Activated CD4-positive, alpha-beta T cell treated with anti-CD3 and anti-CD28 coated beads, Interleukin-10, Interleukin-2, amounts not matched to agents 100 ng/mL and 50 ng/mL, durations not matched to agents 16 hours and 8 hours (primary cell): ENCODE measurements at places on chromosomes 6 and 20.

DNA sequence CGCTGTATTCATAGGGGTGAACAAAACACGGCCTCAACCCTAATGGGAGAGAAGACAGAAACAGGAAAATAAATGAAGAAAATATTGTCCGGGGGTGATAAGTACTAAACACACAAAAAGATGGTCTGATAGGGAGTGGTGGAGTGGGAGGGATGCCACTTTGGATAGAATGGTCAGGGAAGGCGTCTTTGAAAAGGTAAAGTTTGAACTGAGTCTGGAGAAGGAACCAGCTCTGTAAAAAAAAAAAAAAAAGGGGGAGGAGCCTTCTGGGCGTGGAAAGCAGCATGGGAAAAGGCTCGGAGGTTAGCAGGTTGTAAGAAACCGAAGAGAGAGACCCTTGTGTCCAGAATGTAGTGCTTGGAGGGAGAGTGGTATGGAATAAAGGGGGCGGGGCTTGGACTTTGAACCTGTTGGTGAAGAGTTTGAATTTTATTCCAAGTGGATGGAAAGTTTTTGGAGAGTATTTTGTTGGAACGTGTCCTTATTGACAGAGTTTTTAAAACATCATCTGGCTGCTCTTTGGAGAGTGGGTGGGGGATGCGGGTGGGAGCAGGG is 1.8 kb downstream of the CHMP4B start:
- no peak for DNase-seq

DNA sequence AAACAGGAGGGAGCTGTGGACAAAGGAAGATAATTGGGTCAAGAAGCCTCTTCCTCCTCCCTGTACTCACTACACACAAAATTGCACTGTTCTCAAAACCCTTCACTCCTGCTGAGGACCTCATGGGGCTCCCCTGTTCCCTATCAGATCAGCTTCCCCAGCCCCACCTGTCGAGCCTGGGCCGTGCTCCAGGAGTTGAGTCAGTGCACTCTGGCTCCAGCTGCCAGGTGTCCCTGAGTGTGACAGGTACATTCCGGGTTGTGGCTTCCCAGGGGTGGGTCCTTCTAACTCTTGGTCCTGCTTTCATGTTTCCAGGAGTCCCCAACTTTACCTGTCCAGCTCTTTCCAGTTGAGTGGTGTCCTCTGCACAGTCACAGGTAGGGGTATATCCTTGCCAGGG is 8.4 kb downstream of the RAB5IF start:
- DNase-seq: no peak

GRCh38 chr6:12065321-12066140 is 53.4 kb downstream of the HIVEP1 start:
- peak; percentile 51 for DNase-seq

DNA sequence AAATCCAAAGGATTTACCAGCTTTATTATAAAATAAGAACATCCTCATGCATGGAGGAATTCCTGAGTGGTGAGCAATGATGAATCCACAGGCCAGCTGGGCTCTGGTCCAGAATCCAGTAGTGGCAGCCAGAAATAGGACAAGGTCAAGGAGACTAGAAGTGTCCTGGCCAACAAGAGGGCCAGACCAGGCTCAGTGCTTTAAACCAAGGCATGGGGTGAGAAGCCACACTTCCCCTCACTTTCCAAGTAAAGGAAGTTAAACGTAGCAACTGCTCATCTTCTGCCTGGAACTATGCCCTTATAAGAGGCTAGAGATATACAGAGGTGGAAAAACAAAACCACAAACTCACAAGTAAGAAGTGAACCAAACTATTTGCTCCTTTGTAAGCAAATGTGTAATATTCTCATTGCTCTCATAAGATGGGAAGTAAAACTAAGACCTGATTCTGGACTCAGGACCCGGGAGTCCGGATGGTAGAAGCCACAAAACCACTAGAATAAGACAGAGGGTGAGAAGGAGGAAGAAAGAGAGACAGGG is 253.2 kb downstream of the UST start:
- DNase-seq: peak; percentile 34

DNA sequence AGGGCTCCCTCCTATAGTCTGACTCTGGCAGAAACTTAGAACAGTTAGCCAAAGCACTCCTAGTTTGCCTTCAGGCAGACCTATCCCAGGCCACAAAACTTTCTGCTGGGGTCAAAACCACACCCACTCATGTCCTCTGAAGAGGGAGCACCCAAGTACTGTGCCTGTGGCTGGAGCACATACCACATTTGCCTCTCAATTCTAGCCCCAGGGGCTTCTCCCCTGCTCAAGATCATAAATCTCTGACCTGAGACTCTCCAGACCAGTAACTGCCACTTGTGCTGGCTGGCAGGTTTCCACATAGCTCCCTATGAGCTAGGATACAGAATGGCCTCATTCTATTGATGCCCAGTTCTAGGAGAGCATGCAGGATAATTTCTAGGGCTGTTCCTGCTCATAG is 781.0 kb downstream of the EYS start:
- DNase-seq: no peak

DNA sequence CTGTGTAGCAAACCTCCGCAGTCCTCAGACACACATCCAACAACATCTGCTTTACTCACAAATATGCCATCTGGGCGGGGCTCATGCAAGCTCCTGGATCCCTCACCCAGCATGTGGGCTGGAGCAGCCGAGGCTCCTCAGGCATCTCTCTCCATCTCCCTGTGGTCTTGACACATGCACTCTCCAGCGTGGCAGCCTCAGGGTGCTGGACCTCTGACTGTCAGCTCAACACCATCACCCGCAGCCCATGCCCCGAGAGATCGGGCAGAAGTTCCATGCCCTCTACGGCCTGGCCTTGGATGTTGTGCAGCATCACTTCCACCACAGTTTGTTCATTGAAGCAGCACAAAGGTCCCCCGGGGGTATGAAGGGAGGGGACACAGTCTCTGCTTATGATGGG is 32.6 kb upstream of the CD93 start:
- no peak for DNase-seq

- DNase-seq: no peak
Measured at GRCh38 chr6:90811596-90812226, 224.8 kb upstream of the MAP3K7 start.

DNA sequence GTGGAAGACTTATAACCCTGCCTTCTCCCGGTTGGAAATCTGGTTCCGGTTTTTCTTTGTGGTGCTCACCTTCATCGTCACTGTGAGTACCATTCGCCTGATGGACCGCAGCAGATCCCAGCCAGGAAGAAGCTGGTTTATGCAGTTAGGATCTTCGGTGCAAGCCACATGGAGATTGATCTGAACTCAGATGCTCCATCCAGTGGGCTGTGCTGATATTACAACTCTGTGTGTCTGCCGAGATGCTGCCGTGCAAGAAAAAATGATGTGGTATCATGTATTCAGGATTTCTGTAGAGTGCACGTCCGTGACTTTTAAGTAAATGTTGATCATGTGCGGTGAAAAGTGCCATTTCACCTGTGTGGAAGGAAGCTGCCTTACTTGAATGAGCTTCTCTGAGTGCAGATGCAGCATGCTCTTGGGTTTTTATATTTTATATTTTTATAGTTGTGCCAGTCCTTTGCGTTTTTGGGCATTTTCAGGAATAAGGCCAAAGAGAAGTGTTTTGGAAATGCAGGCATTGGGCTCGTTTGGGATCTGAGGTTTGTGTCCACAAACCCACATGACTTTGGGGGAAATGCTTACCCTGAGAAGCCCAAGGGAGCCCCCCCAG is 39.2 kb downstream of the DYNLT1 start:
- peak; percentile 60 for DNase-seq

- no peak for DNase-seq
Measured at GRCh38 chr6:36050305-36050704, 22.7 kb downstream of the MAPK14 start.

DNA sequence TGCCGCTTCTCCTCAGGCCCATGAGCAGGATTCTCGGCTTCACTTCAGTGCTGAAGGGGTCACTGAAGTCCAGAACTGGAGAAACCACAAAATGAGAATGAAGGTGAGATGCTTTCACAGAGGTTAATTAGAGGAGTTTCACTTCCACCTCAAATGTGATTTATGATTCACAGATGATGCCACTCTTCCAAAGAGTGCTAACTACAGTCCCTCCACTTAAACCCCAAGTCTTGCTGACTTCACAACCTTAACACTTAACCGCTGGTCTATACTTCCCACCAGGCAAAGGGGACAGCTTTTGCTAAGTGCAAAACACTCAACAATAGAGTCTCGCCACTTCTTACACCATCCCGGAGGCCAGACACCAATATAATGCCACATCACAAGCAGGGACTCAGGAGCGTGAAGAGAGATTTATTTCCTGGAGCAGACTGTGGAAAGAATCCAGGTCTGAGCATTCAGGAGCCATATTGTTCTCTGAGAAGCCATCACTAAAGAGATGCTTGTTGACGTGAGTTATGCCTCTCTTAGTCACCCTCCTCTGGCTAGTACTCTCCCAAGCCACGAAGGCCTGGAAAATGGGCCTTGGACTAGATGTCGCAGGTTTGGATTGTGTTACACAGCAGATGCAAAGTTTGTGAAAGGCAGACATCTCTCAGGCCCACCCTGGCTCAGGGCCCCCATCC is 24.4 kb downstream of the RRAGD start:
- DNase-seq: no peak
